ENCODE measurements at places on chromosomes 1 and 21.

GRCh38 chr1:245715291-245715701, 560.5 kb downstream of the KIF26B start:
- DNase-seq = no peak

GRCh38 chr1:2014741-2015735, 4.1 kb upstream of the GABRD start:
- DNase-seq = no peak

DNA sequence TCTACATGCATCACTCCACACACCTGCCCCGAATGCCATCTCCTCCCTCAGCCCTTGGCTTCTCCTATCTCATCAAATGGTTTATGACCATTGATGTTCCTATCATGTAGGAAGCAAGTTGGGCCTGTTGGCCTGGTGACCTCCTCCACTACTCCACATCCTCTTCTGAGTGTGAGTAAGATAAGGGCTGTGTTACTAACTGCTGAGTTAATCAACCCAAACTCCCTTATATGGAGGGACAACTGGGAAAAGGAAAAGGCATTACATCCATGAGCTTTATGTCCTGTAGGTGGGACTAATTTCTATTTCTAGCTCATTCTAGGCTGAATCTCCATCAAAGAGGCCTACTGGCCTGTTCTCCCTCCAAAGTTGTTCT, 57.6 kb downstream of the WLS start:
- DNase-seq = no peak

GRCh38 chr1:97051823-97052222, 330.2 kb downstream of the PTBP2 start:
- no peak for DNase-seq

DNA sequence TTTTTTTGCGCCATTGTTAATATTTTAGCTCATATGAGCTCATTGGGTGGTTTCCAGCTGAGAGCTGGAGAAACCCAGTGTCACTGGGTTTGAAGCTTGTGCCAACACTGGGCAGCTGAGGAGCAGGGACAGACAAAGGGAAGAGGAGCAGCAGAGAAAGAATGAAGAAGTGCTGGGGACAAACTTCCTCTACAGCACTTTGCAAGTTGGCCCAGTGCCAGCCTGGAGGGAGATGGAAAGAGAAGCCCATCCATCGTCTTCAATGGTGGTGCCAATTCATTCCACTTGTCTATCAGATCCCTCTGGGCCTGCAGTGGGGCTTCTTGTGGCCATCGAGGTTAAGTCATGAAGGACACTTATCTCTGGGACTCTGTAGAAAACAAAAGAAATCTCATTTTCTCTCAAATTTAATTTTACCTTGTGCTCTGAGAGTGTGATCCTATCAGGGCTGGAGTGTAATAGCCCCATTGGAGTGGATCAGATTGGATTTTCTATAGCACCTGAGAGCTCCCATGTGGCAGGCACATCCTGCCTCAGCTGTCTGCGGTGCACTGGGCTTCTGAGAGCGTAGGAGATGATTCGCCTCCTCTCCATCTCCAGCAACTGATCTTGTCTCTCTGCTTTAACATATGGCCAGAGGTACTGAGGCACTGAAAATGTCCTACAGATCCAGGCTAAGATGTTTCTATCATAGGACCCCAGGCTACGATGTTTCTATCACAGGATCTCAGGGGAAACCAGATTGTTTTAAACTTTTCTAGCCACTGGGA, 114.7 kb downstream of the TNR start:
- no peak for DNase-seq

- no peak for DNase-seq
These were observed 14.4 kb downstream of the SPOCD1 start for GRCh38 chr1:31801458-31801857.

DNA sequence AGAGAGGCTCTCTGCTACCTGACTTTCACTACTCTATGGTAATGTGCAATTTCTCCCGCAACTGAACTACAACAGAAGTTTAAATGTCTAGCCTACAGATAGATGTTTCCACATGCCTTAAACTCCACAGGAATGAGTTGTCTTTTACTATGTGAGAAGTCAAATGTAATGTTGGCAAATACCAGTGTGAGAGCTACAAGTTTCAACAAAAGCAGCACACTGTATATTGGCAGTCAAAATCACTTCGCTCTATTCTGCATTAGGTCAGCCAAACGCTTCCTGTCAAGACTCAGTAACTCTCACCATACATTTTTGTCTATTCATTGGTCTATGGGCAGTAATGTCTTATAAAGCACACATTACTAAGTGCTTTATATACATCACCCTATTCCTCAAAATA, 41.9 kb downstream of the LUZP1 start:
- no peak for DNase-seq

DNA sequence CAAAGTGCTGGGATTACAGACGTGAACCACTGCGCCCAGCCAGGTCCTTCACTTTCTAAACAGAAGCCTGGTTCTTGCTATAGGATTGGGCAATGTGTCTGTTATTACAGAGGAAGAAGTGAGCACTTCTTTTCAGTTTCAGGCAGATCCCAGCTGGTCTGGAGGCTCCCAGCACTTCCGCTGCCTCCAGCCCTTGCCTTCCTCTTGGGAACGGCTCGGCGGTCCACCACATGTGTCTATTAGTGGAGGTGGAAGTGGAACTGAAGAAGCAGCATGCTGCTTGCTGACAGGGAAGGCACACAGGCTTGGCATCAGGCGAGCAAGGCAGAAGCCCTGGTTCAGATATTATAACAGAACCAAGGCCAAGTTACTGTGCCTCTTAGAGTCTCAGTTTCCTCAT, 17.0 kb downstream of the MKNK1 start:
- no peak for DNase-seq

DNA sequence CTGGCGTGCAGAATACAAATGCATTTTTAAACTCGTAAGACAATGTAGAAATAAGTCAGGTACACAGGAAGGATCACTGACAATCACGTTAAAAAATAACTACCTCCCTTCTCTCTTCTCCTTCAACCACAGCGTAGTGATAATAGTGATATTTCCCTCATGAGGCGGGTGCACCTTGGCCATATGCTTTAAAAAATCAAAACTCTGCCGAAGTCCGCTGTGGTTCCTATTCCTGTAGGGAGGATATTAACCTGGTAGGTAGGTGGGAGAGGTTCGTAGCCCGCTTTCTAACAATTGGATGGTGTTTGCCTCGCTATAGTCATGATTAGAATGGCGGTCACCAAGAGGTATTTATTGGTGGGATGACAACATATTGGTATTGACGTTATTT, 732 bp downstream of the GREM2 start:
- no peak for DNase-seq

- DNase-seq = no peak
These were observed 119.6 kb upstream of the CD34 start for GRCh38 chr1:208030288-208031091.

- no peak for DNase-seq
These were observed 452.1 kb downstream of the TTLL7 start for GRCh38 chr1:83546874-83547273.

DNA sequence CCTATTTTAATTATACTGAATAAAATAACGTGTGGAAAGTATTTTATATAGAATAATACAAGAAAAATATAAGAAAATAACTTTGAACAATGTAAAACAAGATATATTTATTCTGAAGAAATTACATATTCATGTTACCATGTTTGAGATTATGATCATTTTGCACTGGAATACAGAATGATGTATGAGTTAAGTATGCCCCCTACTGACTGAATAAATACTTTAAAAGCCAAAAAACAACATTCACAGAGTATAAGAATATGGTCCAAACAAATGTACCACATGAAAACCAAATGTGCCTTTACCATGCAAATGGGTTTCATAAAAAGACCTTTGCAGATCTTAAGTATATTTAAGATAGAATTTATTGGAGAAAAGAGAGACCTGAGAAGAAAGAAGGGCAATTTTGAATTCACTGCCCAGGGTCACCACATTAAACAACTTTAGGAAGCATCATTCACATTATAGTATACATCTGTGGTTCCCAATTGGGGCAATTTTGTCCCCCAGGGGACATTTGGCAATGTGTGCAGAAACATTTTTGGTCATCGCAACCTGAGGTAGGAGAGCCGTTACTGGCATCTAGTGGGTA, 136.6 kb upstream of the GFI1 start:
- DNase-seq = no peak

- DNase-seq = no peak
These were observed 413.6 kb upstream of the ESRRG start for GRCh38 chr1:217136895-217137205.

- DNase-seq = no peak
These were observed 155.0 kb downstream of the SETD4 start for GRCh38 chr21:35905096-35905962.

GRCh38 chr1:114231301-114231700, 77.6 kb upstream of the SYT6 start:
- DNase-seq = no peak

GRCh38 chr1:147079400-147080005, 92.8 kb downstream of the PRKAB2 start:
- no peak for DNase-seq

GRCh38 chr1:201989354-201990128, 7.1 kb downstream of the RNPEP start:
- DNase-seq = no peak

- no peak for DNase-seq
These were observed 4.9 kb downstream of the AHDC1 start for GRCh38 chr1:27598902-27599528.

DNA sequence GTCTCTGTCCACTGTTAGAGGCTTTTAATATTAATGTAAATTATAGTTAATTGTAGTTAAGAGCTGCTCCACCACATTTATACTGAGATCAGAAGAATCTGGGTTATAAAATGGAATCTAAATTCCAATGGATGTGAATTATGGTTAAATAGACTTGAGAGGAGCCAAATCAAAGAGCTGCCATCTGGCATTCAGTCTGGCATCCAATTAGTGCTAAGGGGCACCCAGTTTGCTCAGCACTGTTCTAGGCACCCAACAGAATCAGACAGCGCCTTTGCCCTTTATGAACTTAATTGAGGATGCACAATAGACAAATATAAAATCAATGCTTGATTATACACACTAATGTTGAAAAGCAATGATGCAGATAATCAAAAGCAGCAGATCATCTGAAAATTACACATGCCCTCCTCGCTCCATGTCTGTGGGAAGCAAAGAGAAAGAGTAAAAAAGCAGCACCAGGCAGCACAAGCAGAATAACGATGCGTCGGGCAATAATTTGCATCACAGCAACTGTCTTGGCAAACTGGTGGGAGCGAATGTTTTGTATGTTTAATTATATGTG, 310.1 kb downstream of the BRINP2 start:
- no peak for DNase-seq

GRCh38 chr1:1034439-1034781, 14.5 kb downstream of the AGRN start:
- no peak for DNase-seq

- no peak for DNase-seq
These were observed 43.2 kb downstream of the GJA5 start for GRCh38 chr1:147717051-147717705.

DNA sequence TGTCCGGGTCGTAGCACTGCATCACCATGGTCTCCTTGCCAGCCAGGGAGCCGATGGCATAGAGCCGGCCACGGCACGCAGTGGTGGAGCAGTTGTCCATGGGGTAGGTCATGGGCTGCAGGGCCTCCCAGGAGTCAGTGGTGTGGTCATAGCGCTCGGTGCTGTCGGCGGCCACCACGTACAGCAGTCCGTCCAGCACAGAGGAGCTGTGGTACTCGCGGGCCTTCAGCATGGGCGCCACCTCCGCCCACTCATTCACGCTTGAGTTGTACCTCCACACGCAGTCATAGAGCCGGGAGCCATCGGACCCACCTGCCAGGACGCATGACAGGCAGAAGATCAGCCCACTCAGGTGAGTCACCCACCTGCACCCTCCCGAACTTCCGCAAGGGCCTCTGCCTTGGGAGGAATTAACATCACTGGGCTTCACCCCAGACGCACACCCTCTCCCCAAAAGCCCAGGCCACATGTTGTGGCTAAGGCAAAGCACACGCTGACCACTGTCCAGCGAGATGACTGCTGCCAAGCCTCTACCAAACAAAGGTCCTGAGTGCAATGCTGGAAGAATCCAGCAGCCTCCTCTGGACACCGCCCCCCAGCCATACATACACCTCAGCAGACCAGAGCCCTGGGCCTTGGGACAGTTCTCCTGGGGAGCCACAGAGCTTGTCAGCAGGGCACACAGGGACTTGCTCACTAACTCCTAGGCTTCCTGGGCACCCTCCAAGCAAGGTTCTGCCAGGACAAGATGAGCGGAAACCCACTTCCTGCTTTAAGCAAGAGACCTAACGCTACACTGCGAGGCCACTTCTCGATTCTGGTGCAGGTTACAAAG, 3.3 kb downstream of the KLHL21 start:
- DNase-seq = no peak

- no peak for DNase-seq
These were observed 16.3 kb downstream of the ATG4C start for GRCh38 chr1:62800281-62800680.

GRCh38 chr1:77888781-77889642, 588 bp downstream of the NEXN start:
- DNase-seq = no peak

GRCh38 chr1:244271691-244272308, 179.9 kb downstream of the ADSS2 start:
- DNase-seq = no peak

DNA sequence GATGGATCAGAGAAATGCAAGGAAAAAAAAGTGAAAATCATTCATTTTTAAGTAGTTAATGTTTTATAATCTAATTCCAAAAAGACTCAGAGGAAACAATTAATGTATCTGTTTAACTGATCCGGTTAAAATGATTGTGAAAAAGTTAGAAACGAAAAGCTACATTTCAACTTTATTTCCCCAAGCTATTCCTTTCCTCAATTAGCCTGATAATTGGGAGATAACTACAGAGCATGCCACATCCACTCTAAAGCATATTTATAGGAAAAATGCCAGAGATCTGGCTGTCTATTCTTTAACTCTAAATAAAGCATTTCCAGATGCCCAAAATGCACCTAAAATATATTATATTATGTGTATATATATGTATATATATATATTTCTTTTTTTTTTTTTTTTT, 35.9 kb upstream of the XPR1 start:
- no peak for DNase-seq

GRCh38 chr1:230717251-230717650, 3.3 kb upstream of the AGT start:
- DNase-seq = no peak

DNA sequence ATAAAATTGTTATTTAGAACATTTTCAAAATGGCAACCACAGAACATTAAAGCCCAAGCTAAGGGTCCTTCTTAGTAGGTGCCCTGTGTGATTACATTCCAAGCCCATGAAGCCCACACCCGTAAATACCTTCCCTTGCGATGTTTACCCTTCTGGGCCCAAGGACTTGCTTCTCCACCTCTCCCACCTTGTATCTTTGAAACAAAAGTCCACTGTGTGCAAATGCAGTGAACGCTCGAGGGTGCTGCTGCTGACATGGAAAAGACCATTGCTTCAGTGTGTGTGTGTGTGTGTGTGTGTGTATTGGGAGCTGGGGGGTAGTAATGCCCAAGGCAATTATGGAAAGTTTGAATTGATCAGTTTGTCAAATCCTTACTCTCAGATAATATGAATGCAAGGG, 298.1 kb downstream of the TGFB2 start:
- DNase-seq = no peak

Measured in activated T-helper 1 cell treated with anti-CD3 and anti-CD28 coated beads, Interleukin-2, amount 50 U/mL, for 16 hours (primary cell).